Stimulated activated CD4-positive, alpha-beta T cell treated with anti-CD3 and anti-CD28 coated beads, Interleukin-1b, Interleukin-23, amount 100 ng/mL, for 24 hours (primary cell): ENCODE measurements at places on chromosomes 7 and 10.

DNA sequence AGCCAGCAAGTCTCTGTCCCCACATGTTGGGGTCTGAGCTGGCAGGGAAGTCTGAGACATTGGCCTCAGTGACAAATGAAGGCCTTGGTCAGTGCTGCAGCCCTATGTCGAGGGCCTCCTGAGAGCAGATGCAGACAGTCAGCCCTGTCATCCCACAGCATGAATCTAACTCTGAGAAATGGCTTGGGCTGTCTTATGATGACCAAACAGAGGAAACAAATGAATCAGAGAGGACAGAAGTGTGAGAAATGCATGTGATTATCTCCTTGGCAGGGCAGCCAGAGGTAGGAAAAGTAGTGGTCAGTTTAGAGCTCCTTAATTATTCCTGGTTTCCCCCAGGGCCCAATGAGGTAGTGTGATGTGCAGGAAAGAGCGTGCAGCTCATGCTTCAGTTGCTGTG lies 287.6 kb downstream of the SORCS3 start:
- no peak for DNase-seq

DNA sequence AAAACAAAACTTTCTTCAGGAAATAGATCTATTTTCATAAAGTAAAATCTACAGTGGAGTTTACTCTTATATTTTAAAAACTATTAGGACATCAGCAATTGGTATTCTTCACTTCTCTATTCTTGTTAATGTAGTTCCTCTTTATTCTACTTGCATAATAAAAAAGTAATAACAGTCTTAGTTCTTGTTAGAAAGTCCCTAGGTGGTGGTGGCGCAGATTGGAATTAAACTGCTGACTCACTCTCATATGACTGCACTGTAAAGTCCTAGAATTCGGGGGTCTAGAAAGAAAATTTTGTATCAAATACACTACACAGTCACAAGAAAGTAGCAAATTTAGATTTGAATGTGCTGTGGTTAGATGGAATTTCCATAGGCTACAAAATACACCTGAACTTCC lies 44.6 kb upstream of the TES start:
- DNase-seq = no peak

DNA sequence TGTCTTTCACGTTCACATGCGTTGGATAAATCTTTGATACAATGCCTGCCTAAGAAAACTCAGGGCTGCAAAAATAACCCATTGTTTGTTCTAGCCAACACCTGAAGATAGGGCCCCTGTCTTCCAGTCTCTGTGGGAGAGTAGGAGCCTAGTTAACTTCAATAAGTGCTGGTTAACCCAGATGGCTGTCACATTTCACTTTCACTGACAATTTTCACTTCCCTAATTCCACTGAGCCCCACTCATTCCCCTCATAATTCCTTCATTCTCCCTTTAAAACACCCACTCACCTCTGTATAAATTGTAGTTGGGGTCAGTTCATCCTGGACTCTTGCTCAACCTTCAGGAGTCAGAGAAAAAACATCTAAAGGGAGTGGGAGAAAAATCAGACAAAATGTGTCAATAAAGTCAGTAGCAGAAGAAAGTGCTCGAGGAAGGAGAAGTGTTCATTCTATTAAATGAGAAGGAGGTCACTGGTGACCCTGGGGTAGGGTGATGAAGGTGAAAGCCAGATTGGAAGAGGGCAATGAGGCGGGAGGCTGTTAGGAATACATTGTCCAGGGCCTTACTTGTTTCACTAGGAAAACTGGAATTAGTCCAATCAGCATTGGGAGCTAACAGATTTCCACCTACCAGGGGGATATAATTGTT lies 51.2 kb upstream of the ABI1 start:
- DNase-seq = no peak

- DNase-seq = no peak
Measured at GRCh38 chr7:30976381-30976780, 12.6 kb downstream of the GHRHR start.

- DNase-seq = no peak
Measured at GRCh38 chr7:16609842-16610450, 35.6 kb downstream of the ANKMY2 start.
